BJ (cell line): ENCODE measurements at places on chromosomes 7 and 10.
A peak's percentile ranks its signal among the peaks of the same experiment; 100 is the strongest.

- peak; percentile 67 for DNase-seq
Observed at GRCh38 chr7:30038196-30038980, 10.2 kb downstream of the PLEKHA8 start.

DNA sequence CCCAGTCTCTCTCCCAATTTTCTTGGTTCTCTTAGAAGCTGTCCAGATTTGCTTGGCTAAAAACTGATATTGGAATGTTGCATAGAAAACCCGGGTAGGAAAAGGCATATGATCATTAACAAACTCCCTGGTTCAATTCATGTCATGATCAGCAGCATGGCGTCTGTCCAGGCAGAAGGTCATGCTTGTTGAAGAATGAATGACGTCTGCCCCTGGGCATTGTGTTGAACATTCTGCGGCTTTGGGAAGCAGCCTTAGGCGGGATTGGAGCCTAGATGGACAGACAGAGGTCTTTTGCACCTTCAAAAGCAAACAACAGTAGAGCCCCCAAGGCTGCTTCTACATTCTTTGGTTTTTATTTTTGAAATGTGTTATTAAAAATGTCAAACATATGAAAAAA is 7.7 kb upstream of the MINDY3 start:
- DNase-seq: no peak

- DNase-seq: no peak
Observed at GRCh38 chr7:27576360-27576944, 86.2 kb downstream of the HIBADH start.

DNA sequence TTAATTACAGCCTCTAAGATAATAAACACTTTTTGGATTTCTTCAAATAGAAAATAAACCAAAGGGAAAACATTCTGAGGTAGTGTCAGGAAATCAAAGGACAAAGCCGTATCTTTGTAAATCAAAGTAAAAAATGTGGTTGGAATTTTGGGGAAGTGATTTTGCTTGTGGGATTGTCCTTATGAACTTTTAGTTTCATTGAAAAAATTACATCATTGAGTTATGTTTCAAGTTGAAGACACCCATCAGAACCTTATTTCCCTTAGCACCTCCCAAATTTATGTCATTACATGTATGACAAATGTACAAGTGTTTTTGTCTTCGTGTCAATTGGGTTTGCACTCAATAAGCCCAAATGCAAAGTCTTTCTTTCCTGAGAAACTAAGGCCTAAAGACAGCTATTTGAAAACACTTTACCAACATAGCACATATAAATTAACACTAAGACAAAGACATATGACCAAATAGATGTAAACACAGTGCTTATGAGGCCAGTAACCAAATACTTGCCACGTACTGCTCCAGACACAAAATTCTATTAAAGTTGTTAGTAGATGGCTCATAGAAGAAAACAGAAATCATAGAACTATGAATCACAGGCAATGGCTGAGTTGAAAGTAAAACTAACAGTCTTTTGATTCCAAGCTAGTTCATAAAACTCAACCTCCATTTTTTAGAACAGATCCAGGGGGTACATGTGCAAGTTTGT is 26.9 kb upstream of the LAMB4 start:
- DNase-seq: no peak

DNA sequence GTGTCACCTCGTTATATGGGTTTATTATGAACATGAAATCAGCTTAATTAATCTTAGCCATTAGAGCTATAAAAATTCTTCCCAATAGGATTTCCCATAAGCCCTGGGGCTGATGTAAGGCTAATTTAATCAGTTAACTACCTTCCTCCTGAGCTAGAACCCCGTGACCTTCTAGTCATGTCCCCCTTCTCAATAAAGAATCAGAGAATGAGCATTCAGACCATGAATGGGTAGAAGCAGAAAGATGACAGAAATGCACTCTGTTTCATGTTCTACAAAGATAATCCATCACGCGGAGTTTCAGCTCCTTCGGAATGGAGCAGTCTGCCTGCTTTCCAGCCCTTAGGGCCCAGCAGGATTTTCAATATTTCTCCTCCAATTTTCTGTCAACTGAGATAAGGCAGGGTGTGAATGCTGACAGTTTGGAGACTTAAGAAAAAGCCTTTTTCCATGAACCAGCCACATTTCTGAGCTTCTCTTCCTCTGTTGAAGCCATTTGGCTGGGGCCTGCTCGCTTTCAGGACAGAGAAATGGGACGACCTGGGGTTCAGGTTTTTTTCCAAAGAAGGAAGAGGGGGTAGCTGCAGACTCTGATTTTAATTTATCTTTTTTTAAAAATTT is 211.0 kb downstream of the NEBL start:
- no peak for DNase-seq

DNA sequence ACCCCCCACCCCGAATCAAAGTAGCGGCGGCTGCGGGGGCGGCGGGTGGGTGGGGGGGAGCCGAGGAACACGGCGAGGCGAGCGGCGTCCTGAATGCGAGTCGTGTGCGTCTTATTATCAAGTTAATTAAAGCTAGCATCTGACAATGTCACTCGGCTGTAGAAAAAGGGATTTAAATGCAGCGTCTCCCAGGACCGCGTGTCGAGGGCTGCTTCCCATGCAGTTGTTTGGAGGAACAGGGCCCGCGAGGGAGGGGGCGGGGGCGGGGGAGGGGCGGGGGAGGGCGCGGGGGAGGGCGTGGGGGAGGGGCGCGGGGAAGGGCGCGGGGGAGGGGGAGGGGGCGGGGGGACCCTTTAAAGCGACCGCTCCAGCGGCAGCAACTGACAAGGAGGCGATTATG is 2.7 kb upstream of the UNCX start:
- DNase-seq: no peak

GRCh38 chr7:135372222-135372621 is 137.7 kb downstream of the CNOT4 start:
- no peak for DNase-seq

- no peak for DNase-seq
Observed at GRCh38 chr10:51651063-51651462, 48.3 kb downstream of the CSTF2T start.

- DNase-seq: no peak
Observed at GRCh38 chr10:84563355-84563754, 235.0 kb downstream of the CCSER2 start.

DNA sequence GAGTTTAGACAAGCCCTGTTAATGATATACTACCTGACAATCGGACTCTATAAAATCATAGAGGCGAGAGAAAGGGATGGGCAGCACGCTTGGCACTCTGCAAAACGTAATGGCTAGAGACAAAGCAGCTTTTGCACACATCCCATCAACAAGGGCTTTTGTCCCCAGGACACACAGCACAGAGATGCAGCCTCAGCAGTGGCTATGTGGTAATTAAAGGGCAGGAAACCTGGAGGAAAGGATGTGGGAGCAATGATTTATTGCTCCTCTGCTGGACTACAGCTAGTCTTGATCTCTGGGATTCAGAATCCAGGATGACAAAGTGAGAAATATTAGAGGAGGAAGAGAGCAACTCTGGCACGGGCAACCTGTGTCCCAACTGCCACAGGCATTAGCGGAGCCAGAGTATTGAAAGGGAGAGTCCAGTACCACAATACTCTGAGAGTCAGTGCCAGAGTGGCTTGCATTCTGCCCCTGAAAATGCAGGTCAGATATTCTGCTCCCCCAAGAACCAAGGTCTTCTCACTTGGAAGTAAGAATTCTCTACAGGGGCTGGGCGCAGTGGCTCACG is 96.5 kb downstream of the ARMH3 start:
- DNase-seq: no peak

- DNase-seq: no peak
Observed at GRCh38 chr10:100551738-100552137, 16.0 kb downstream of the HIF1AN start.

DNA sequence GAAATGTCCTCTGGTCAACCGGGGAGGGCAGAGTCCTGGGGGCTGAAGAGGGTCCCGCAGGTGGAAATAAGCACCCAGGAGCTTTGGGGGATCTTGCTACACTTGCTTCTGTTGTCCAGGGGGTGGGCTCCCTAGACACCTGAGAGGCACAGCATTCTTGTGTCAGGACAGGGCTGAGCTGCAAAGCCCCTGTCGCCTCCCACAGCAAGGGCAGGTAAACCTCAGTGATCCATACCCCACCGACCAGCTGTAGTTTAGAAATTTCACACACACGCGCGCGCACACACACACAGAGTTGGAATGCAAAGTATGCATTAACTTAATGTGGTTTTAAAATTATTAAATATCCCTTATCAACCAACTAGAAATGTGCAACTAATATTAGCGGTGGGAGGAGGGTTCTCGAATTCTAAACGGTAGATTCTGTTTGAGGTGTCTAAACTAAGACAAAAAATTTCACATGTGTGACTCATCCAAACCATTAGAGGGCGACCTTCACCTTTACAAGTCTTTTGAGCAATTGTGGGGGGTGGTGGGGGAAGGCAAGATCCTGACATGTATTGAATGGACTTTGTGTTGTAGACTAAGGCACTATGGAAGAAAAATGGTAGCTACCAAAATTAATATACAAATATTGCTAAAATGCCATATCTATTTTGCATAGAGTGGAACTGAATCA is 34.3 kb upstream of the PTF1A start:
- DNase-seq: no peak

DNA sequence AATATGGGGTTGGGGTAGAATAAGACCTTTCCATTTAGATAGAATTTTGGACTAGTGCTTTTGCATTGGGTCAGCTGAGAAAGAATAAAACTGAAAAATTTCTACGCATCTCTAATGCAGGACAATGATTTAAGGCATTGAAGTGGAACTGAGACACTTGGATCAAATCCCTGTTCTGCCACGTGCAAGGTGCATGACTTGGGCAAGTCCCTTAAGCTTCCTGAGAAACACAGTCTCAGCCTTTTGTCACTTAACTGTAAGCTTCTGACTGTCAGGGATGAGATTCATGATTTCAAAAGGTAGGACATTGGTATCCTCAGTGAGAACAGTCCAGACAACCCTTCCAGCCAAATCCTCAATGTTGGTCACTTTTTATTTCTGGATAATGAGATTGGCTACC is 59.2 kb downstream of the ENTPD1 start:
- DNase-seq: no peak
